ENCODE measurements at places on chromosomes 1 and 21.

- DNase-seq = no peak
Measured at GRCh38 chr1:217561446-217561845, 69.4 kb downstream of the GPATCH2 start.

DNA sequence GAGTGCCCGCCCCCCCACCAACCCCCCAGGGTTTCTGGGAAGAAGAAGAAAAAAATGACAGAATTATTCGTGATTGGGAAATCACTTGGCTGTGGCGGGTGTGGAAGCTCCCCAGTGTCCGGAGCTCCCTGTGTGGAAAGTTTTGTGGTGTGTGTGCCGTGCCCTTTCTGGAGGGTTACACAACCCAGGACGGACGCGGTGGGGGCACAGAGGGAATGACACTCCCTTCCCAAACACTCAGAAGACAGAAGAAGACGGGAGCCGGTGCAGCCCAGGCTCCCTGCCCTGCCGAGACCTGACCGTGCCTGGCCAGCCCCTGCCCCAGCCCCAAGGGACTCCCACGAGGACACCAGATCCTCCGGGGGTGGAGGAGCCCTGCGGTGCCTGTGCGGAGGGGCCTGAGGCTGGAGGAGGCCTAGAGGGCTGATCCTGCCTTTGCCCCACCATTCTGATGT, 33.0 kb upstream of the ADARB1 start:
- peak; percentile 73 for DNase-seq

GRCh38 chr21:17779496-17779895, 39.7 kb downstream of the C21orf91 start:
- no peak for DNase-seq

DNA sequence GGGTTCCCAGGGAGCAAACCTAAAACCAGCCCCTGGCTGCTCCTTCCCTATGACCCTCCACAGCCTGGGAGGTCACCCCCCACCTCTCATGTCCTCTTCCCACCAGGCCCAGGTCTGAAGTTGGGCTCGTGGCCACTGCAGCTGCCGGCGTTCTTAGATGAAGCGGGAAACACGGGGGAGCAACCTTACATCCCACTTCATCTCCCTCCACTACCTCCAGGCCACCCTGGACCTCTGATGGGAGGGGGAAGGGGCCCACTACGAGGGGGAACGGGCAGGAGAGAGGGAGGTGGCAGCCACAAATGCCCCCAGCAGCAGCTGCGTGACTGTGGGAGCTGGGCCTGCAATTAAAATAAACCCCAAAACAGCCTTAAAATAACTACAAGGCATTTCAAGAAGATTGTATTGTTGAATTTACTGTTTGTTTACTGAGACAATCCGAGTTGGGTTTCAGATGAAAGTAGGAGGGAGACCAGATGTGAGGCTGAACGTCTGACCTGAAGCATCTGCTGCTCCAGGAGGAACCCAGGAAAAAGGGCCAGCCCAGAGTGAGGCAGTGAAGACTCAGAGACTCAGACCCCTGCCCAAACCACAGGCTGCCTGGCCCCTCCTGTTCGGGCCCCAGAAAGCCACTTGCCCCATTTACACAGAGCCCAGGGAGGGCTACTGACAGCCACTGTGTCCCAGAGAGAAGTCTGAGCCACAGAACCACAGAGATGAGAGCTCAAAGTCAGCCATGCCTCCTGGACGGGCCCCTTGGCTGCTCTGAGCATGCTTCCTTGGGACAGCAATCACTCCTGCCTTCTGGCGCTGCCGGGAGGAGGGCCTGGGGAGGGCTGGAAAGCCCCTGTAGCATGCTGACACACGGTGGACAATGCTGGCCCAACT, 59.8 kb downstream of the GLIS1 start:
- no peak for DNase-seq

GRCh38 chr21:43906585-43907370, 41.8 kb downstream of the AGPAT3 start:
- no peak for DNase-seq

GRCh38 chr21:29145354-29145782, 14.9 kb downstream of the MAP3K7CL start:
- peak; percentile 47 for DNase-seq

- DNase-seq = no peak
Measured at GRCh38 chr1:168031627-168032026, 94.8 kb upstream of the MPC2 start.

DNA sequence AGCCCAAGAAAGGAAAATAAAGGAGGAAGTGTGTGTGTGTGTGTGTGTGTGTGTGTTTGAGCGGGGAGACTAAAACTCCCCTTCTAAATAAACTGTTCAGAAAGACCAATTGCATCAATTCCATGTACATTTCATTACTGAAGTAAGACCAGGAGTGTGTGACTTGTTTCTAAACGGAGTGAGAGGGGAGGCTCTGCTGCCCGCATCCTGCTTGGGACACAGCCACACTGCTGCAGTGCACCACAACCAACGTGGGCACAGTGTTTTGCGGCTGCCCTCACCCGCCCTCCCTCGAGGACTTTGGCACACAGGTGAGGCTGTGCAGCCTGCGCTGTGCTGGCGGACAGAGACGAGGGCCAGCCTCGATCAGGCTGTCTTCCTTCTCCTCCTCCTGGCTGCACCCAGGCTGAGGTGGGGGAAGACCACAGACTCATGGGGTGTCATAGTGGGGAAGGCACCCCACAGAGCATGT, 31.0 kb upstream of the H6PD start:
- DNase-seq = no peak

DNA sequence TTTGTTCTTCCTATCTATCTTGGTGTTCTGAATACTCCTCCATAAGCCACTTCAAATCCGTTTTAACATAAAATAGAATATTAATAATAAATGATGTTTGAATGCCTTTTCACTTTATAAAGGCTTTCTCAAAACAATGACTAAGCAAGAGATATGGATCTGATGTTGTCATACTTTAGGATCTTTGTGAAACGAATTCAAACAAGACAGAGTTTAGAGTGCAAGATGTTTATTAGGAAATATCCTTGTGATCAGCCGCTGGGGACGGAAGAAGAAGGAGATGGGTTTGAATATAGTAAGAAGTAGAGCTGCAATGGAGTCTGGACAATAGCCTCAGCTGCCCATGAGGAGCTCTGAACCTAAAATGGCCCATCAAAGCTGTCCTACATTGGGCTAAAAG, 351.8 kb downstream of the NEGR1 start:
- DNase-seq = no peak

DNA sequence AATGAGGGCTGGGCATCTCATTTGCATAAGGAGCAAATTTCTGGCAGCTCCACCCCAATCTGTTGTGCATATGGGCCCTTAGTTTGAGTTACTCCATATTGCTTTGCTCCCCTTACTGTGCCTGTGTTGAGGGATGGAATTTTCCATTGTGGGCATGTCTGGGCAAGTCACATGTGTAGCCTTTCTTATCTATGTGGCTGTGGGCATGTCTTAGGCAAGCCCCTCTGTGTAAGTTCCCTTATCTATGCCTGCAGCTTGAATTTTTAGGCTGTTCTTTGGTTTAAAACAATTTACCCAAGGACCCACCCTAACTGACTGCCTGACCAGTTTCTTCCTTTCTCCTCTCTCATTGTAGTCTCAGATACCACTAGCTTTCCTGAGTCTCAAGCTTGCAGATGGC, 405.7 kb upstream of the NCAM2 start:
- no peak for DNase-seq

DNA sequence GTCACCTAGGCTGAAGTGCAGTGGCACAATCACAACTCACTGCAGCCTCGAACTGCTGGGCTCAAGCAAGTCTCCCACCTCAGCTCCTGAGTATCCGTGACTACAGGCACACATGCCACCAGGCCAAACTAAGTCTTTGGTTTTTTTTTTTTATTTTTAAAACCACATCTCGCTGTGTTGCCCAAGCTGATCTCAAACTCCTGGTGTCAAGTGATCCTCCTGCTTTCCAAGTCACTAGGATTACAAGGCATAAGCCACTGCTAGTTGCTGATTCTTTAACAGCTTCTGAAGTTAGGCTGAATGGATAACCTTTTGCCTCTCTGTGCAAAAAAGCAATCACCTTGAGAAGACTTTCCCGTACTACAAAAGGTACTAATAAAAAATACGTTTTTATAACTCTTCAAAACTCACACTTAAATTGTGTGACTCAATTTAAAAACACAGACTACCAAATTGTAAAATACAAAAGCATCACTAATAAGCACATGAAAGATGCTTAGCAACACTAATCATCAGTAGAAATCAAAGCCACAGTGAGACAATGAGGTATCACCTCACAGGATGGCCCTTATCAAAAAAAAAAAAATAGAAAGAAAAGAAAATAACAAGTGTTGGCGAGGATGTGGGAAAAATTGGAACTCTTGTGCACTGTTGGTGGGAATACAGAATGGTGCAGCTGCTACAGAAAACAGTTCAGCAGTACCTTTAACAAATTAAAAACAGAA, 40.3 kb downstream of the PTPN14 start:
- no peak for DNase-seq

DNA sequence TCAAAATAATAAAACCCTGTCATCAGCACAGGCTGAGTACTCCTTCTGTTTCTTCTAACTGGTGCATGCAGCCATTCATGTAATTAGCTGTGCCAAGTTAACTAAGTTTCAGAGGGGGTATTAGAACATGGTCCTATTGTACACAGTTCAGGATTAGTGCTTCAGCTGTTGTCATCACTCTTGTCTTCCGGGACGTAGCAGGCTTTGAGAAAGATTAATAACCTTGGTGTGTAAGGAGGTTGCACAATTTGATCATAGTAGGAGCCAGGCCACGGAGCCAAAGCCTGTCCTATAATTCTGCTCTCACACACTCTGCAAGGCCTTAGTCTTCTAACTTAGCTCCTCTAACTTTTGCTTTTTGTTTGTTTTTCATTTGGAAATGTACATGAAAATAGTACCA, 44.7 kb downstream of the PTGFRN start:
- no peak for DNase-seq

DNA sequence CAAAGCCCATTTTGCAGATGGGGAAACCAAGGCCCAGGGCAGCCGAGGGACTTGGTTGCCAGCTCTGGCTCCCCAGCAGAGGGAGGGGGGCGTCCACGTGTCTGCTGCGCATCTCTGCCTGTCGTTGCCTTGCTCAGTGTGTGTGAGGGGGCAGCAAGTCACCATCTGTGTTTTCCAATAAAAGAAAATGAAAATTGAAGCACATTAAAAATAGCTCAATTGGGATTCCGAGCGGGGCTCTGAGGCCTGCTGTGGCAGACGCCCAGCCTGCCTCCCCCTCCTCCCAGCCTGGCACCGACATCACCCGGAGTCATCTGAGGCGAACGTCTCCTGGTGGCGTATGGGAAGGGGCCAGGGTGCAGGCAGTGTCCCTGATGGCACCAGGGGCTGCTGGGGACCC, 51.2 kb downstream of the EPHB2 start:
- no peak for DNase-seq

DNA sequence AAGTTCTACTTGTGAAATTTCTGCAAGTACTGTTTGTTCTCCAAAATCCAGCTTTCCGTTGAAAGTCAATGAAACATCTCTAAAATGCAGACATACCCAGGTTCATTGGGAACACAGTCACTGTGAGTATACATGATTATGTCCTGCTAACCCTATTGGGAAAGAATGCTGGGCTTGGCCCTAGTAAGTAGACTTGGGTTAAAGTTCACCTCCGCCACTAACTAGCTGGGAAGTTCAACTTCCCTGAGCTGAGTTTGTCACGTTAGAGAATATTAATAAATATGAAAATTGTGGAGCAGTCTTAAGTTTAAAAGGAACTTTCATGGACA, 10.5 kb upstream of the PGD start:
- no peak for DNase-seq

DNA sequence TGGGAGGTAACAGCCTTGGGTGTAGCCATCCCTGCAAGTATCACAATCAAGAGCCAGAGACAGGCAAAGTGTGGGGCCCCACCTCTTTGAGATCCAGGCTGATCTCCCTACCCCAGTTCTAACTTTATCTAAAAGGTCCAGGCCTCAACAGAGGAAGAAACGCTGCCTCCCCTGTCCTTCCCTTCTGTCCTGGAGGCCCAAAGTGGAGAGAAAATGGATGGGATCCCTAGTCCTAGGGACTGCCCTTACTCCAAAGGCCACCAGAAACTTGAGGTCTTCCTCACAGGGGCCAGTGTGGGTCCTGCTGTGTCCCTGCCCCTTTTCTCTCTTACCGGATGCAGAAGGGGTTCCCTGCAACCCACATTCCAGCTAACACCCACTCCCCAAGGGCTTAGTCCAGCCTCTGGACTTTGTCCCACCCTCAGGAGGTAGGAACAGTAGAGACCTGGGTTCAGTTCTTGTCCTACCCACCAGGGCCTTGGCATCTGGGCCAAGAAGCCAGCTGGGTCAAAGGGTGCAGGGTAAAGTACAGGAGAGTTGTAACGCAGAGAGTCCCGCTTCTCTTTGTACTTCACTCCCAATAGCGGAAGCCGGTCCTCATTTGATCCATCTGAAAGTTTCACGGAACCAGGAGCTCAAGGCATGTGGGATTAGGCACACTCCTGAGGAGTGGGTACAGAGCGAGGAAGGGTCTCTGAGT, 1.9 kb downstream of the HDGF start:
- DNase-seq = no peak

GRCh38 chr1:156489935-156490293, 10.7 kb downstream of the MEF2D start:
- DNase-seq = no peak

- DNase-seq = no peak
Measured at GRCh38 chr1:107964336-107965109, 457 bp downstream of the VAV3 start.

DNA sequence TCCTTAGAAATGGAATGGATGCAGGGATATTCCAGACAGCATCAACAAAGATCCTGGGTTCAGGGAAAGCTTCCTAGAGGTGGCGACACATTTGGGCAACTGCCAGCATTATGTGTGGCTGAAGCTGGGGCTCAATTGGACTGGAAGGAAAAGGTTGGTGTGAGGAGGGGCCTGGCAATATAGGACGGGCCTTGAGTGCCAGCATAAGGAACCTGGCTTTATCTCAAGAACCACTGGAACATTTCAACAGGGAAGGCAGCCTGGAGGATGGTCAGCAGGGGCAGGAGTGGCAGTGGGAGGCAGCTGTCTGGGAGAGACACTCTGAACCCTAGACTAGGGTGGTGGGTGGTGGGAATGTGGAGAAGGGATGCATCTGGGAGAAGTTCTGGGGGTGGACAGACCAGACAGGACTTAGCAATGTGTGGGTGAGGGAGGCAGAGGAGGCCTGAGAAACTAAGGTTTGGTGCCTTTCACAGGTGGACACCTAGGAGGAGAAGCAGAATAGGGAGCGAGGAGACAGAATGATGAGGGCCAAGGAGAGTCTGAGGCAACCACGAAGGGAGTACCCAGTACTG, 3.5 kb downstream of the SH3BGRL3 start:
- DNase-seq = no peak

DNA sequence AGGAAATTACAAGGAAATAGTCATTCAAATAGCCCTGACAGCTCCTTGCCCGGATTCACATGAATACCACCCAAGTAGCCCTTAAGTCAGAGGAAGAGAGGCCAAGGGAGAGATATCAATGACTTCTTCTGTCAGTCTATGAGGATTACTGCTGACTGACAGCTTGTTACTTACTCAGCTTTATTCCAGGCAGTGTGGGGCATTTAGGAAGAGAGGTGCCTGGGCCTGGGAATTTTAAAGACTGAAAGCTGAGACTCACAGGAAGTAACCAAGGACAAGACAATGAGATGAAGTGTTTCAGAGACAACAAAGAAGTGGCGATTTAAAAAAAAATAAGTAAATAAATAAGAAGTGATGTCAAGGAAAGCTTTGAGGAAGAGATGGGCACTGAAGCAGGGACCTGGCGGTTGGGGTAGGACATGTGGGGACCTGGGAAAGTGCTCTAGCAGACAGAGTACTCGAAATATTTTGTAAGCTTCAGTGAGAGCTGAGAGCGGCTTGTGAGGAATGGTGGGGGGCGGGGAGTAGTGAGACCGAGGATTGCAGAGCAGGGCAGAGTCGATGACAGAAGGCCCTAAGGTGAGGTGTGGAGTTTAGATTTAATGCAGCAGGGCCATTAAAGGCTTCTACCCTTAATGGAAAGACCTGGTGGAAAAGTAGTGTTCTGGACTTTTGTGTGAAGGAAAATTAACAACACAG, 58.9 kb downstream of the ST3GAL3 start:
- no peak for DNase-seq

Measured in AG09319 (cell line).